ENCODE measurements at places on chromosomes 12 and 14. TPM values are rescaled to one million over a fixed set of nuclear protein-coding genes. Genes with fewer than 3 reads are reported as not detected.

Gene GDF3
- not detected for total RNA-seq

GRCh38 chr12:113863455-113863845 is 102.7 kb downstream of the RBM19 start:
- DNase-seq = no peak

DNA sequence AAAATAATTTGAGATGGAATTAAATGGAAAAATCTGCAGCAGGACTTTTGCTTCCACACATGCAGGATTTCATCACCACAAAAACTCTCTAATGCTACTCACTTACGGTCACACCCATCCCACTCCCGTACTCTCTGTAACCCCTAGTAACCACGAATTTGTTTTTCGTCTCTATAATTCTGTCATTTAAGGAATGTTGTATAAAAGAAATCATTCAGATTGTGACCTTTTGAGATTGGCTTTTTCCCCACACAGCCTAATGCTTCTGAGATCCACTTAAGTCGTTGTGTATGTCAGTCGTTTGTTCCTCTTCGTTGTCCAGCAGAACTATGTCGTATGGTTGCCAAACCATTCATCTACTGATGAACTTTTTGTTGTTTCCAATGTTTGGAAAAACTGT is 19.8 kb upstream of the PZP start:
- no peak for DNase-seq

DNA sequence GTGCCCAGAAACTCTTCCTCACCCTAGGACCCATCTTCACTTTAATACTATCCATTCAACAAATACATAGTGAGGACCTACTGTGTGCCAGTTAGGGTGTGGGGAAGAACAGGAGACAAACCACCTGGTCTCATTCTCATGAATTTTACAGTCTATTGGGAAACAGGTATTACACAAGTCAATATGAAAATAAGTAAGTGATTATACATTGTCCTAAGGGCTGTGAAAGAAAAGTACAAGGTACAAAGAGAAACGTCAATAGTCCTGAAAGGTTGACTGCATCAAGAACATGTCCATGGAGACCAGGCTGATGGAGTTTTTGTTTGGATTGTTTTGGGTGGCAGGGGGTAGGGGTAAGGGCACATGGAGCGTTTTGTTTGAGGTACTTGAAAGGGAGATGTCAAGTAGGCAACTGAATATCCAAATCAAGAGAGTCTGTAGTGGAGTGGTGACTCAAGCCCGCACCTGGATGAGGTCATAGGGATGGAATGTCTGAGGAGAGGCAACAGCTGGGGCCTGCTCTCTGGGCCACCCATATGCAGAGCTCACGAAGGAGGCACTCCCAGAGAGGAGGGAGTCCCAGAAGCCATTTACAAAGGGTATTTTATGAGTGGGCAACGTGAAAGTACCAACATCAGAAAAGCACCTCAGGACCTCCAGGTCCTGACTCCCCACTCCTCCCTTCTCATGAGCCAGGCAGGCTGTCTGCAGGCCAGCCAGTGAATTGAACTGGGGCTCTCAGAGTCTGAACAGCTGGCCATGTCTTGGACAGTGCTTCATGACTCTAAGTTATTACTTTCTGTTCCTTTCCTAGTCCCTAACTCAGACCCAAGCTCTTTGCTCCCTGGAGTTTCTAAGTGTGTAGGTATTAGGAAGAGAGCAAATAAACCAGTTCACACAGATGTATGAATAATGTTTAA is 272.0 kb downstream of the ZFP36L1 start:
- DNase-seq = no peak

- no peak for DNase-seq
These were observed 315.8 kb downstream of the RGS6 start for GRCh38 chr14:72247896-72248465.

- no peak for DNase-seq
These were observed 22.2 kb downstream of the MANSC1 start for GRCh38 chr12:12327802-12328201.

DNA sequence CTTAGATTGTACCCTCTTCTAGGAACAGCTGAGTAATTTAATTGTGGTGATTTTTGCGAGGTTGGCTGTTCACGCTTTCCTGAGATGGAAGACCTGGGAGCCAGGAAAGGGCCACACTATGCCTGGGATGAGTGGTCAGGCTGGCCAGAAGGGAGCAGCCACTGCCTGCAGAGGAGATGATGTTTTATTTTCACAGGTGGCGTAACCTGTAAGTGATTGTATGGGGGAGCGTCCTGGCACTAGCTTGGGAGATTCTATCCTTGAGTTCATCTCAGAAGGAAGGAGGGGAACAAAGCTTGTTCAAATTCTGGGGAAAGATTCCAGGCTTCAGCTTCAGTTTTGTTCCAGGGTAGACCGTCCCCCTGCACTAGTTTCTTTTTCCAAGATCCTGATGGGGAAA is 1.2 kb downstream of the RPH3A start:
- no peak for DNase-seq
